ELF-1 (cell line): ENCODE measurements at places on chromosomes 4 and X.

- no peak for DNase-seq
Measured at GRCh38 chr4:156972379-156973015, 898 bp upstream of the PDGFC start.

DNA sequence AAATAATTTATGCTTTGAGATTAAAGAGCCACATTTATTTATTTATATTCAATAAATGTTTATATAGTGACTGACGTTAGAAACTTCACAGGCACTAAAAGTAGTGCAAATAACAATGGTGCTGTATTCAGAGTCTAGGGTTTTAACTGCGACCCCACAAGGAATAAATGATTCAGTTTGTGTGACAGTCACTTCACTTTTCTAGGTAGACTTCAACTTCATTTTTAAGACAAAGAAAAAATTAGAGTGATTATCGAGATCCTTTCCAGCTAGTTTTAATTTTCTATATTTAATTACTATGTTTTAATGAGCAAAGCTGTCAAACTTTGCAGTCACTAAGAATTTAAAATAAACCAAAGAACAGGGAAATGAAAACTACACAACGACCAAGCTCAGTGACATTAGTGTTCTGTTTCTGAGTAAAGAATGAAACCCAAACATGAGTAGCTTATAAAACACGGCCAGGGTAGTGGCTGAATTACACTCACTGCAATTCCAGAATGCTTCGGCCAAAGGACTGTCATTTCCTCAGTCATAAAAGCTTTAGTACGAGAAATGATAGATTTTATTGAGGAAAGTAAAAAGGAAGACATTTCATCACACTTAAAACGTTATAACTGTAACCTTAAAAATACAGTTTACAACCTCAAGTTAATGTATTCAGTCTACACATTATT, 38.6 kb downstream of the ADGRA3 start:
- no peak for DNase-seq

- no peak for DNase-seq
Measured at GRCh38 chrX:103002576-103002975, 61.4 kb downstream of the BEX1 start.

DNA sequence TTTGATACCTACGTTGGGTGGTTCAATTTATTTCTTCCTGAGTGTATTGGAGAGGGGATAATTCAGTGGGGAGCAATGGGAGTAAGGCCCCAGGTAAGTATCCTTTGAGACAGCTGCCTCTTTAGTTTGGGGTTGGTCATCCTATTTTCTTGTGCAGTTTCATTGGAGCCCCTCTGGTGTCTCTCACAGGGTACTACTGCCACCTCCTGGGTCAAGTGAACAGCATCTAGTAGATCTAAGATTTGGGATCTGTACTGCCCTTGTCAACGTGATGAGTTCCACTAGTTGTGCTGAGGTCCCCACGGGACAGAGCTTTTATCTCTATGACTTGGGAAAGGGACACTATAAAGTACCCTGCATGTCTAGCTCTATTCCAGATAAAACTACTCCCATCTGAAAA, 80.6 kb downstream of the PBDC1 start:
- peak; percentile 55 for DNase-seq

- no peak for DNase-seq
Measured at GRCh38 chr4:123776267-123776666, 379.7 kb downstream of the SPRY1 start.

DNA sequence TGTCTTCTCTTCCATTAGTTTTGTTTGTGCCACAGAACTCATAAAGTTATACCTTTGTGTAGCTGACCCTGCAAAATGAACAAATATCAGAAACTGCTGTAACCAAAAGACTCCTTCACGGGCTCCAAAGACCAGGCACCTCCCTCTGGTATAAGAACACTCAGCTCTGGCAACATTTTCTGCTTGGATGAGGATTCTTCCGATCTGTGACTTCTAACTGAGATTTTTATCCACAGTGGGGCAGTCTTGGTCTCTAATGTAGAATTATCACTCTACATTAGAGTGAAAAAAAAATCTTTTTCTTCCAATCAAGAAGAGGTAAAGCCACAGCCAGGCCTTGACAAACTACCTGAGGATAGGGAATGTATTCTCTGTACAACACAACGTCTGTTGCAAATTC, 38.5 kb upstream of the PRSS48 start:
- no peak for DNase-seq

DNA sequence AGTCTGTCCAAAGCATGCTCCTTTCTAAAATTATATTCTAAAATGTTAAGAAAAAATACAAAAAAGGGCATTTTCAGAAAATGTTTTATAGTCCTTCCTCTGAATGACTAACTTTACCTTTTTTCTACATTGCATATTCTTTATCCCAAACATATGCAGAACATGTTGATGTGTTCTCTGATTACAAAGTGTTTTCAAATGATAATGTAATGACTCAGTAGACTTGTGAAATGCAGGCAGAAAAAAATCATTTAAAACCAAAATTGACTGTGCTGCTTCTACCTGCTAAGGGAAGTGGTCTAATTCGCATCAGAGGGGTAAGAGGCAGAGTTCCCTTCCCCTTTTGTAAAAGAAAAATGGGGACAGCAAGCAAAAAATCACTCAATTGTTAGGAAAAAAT, 22.7 kb upstream of the YTHDC1 start:
- DNase-seq: no peak

DNA sequence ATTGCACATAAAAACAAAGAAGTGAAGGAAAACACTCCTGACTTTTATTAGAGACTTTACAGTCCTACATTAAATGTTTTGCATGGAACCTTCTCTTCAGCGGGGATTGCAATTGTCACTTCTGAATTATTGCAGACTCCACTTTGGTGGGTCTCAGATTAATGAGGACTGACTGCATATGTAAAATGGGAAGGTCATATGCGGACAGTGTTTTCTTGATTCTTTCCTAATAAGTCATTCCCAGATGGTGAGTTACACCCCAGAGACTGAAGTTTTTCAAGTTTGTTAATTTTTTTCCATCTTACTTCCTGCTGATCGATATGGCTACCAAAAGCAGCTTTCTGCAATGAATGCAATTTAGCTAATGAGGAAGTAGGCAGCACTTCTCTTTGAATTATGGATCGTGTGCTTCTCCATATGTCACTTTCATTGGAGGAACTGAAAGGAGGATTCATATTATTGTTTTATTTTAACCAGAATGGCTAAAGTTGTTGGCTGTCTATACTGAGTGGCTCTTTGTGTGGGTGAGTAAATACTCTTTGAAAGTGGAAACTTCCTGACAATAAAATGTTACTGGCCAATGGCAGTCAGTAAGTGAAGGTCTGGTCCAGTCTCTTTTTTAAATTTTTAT, 119.3 kb upstream of the CLNK start:
- DNase-seq: no peak

GRCh38 chr4:82510216-82510615, 51.6 kb downstream of the TMEM150C start:
- no peak for DNase-seq

- no peak for DNase-seq
Measured at GRCh38 chrX:137297167-137297566, 263.4 kb upstream of the GPR101 start.

DNA sequence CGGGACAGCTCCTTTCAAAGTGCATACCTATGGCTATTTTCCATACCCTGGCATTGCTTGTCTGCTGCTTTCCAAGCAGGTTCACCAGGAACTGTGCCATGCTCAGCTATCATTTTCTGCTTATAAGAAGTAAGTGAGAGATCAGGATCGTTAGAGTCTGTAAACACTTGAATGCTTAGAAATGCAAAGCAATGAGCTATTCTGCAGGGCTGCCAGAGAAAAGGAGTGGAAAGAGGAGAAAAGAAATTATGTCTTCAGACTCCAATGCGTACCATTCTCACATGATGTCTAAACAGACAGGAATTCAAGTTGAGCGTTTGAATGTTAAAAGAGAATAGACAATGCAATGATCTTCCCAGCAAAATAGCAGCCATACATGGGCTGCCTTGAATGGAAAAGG, 245.5 kb upstream of the SLC7A11 start:
- no peak for DNase-seq

DNA sequence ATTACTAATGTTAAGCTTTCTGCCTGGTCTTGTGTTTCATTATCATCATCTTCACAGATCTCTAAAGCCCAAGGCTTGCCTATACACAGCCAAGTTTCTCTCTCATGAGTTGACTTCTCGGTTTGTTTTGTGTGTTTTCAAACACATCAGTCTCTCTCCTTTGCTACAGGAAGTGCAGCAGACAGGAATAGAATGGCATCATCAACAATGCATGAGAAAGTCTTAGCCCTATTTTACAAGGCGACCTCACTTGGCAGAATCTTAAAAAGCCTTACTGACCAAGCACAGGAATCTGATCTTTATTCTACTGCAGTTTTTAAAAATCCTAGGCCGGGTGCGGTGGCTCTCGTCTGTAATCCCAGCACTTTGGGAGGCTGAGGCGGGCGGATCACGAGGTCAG, 36.8 kb downstream of the CC2D2A start:
- DNase-seq: no peak

- no peak for DNase-seq
Measured at GRCh38 chr4:153542834-153543233, 76.7 kb downstream of the TMEM131L start.

GRCh38 chrX:18961686-18962085, 22.2 kb downstream of the PHKA2 start:
- DNase-seq: no peak

GRCh38 chr4:1244081-1244977, 4.6 kb downstream of the CTBP1 start:
- DNase-seq: no peak

DNA sequence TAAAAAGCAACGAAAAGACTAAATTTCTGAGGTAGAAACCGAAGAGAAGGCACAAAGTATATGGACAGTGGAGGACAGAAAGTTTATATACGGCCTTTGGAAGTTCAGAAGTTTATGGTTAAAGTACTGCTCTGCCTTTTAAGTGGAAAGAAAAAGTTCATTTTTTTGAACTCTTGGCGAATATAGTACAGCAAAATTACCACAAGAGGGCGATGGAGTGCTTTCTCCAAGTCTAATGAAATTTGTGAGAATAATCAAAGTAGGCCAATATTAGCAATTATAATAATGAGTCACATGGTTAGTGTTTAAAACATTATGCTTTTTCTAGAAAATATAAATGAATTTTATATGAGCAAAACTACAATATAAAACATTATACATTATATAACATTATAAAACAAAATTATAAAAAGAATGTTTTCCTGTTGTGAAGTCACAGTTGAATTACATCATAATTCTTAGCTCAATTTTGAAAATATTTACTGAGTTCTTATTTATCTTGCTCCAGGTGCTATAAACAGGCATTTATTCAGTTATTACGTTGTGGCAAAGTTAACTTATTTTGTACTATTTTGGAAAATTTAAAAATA, 136.2 kb upstream of the BMPR1B start:
- no peak for DNase-seq

DNA sequence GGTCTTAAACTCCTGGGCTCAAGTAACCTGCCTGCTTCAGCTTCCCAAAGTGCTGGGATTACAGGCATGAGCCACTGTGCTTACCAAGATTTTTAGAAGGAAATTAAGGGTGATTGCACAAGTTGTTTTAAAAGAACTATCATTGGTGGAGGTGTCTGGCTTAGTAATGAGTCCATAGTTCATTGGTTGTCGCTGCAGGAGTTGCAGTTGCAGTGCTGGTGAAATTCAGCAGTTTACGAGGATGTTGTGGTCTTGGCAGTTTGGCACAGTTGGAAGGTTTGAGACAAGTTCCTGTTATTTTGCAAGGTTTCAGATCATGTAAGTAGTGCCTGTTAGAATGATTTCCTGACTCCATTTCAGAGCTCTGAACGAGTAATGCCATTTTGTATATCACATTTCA, 48.1 kb downstream of the RAB40AL start:
- DNase-seq: no peak

- no peak for DNase-seq
Measured at GRCh38 chrX:109534933-109535332, 1.7 kb upstream of the NXT2 start.

- no peak for DNase-seq
Measured at GRCh38 chr4:52098618-52099017, 47.5 kb downstream of the SPATA18 start.

GRCh38 chr4:86549163-86549788, 44.8 kb upstream of the PTPN13 start:
- no peak for DNase-seq

DNA sequence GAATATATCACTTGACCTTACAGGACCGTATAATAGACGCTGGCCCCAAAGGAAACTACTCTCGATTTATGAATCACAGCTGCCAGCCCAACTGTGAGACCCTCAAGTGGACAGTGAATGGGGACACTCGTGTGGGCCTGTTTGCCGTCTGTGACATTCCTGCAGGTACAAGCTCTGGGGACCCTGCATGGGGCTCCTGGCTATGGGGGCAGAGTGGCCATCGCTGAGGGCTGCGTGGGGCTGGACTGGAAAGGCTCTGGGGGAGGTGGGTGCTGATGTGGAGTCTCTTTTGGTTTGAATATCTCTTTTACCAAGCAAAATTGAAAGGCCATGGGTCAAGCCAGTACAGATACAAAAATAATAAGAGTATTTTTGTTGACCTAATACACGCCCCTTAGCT, 33.9 kb downstream of the NELFA start:
- no peak for DNase-seq

DNA sequence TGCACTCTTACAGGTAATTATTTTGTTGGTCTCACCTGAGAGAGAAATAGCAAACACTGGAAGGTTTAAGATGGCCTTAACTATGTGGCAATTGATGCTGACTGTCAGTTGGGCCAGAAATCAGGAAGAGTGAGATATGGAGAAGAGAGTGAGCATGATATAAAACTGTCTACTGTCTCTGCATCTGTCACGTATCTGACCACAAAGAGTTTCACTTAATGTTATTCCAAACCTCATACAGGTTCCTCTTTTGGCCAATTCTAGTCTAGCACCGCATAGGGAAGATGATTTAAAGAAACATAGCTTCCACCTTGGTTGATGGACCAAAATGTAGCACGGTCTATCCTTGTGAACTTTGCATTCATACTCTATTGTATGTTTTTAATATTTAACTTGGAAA, 381.0 kb upstream of the BOD1L1 start:
- no peak for DNase-seq

DNA sequence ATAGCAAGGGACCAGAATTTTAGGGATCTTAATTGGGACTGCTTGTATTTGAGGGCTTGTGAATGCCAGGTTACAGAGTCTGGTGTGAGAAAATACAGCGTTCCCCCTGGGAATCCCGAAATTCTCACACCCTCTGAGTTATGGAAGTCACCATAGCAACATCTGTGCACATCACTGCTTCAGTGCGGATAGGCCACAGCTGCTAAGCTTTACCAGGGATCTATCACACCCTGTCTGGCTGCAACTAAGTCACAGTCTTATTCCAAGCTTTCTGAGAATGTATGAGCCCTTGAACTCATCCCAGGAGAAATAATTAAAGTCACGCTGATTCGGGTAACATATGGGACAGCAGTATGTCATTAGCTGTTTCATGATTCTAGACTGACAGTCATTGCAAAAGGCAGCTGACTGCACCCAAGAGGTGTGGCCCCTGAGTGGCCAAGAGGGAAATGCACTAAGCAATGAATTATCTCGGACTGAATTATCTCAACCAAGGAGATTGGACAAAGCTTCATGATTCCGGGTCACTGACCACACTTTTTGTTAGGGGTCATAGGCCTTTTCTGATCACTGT, 46.7 kb upstream of the BTC start:
- no peak for DNase-seq

GRCh38 chrX:109733613-109734083, 591 bp upstream of the ACSL4 start:
- DNase-seq: no peak

GRCh38 chrX:122641826-122642225, 542.3 kb upstream of the GRIA3 start:
- no peak for DNase-seq
